ENCODE measurements at places on chromosomes 11 and 22.

- DNase-seq: no peak
These were observed 11.2 kb upstream of the RAB3IL1 start for GRCh38 chr11:61928606-61929005.

GRCh38 chr22:46792061-46792796, 29.8 kb downstream of the TBC1D22A start:
- no peak for DNase-seq

GRCh38 chr11:34975482-34975881, 59.1 kb downstream of the PDHX start:
- no peak for DNase-seq

- no peak for DNase-seq
These were observed 3.1 kb downstream of the ALX4 start for GRCh38 chr11:44306918-44307244.

DNA sequence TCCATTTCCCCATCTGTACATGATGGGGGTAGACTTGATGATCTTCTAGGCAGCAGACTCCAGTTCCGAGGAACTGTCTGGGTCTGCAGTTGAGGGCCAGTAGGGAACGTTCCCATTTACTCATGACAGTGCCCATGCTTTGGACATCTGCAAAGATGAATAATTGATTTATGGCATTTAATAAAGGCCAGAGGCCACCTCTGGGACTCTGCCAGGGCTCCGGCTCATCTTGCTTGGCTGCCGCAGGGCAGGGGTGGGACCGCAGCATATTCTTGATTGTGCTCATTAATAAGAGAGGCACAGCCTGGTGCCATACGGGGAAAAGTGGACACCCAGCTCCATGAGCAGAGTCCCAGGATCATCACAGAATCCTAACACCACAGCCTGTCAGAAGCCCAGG, 28.1 kb upstream of the KLHL35 start:
- DNase-seq: no peak

DNA sequence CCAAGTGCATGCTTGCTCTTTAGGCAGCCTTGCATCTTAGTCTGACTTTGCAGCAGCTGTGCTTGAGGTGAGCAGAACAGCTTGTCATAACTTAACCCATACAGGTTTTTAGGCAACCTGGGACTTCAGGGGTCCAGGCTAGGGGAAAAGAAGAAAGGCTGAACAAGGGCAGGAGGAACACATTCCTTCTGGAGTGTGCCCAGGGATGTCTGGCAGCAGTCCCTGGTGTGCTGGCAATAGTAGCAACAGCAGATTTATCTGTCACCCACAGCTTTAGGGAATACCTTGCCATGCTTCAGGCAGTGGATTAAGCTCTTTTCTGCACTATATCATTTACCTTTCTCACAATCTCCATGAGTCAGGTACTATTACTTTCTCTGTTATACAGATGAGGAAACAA, 513.0 kb downstream of the RAB38 start:
- DNase-seq: no peak

- DNase-seq: no peak
These were observed at the start of gene ABCG4 for GRCh38 chr11:119149018-119149785. ABCG4 (plus strand) TSS chr11:119149052; CDS start chr11:119149966, 914 bp downstream.

- no peak for DNase-seq
These were observed at the start of gene PHLDB1 for GRCh38 chr11:118607401-118608359. PHLDB1 (plus strand) TSS chr11:118607615; CDS start chr11:118613837, 6,222 bp downstream.

- DNase-seq: no peak
These were observed 3.2 kb upstream of the PRR5 start for GRCh38 chr22:44698531-44699421.

DNA sequence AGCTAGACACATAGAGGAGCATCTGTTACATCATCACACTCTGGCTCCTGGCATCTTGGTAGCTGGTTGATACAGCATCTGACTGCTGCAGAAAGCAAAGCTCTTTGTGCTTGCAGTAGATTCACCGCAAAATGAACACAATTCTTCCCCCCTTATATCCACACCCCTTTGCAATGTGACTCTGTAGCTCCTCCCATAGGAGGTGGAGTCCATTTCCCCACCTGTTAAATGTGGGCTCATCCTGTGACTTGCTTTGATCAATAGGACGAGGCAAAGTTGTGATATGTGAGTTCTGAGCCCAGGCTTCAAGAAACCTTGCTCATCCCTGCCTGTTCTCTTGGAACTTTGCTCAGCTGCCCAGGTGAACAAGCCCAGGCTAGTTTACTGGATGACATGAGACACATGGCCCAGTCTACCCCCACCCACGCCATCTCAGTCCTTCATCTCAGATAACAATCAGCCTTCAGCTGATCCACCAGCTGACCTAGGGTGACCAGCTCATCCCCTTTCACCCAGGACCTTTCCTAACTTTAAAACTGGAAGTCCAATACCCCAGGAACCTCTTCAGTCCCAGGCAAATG, 272.2 kb downstream of the TENM4 start:
- no peak for DNase-seq

GRCh38 chr22:38243007-38243765, 29.6 kb downstream of the TMEM184B start:
- no peak for DNase-seq

DNA sequence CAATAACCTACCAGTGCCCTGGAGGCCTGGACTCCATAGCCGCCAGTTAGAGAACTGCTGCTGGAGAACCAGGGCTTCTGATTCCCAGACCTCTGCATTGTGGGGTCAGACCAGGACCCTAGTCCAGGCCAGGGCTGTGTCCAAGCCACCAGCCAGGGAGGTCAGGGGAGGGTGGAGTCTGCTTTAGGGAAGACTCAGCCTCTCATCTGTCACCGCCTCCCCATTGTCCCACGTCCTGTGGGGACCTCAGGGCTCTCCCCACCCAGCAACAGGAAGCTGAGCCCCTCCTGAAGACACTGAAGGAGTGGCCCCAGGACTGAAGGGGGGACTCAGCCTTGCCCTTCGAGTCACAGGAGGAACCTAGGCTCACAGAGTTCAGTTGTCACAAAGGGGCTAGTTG, 41.2 kb downstream of the PDE2A start:
- no peak for DNase-seq

- no peak for DNase-seq
These were observed 25.3 kb downstream of the SIK2 start for GRCh38 chr11:111627591-111627990.

- DNase-seq: no peak
These were observed 261.5 kb downstream of the BRD1 start for GRCh38 chr22:49566141-49566541.

DNA sequence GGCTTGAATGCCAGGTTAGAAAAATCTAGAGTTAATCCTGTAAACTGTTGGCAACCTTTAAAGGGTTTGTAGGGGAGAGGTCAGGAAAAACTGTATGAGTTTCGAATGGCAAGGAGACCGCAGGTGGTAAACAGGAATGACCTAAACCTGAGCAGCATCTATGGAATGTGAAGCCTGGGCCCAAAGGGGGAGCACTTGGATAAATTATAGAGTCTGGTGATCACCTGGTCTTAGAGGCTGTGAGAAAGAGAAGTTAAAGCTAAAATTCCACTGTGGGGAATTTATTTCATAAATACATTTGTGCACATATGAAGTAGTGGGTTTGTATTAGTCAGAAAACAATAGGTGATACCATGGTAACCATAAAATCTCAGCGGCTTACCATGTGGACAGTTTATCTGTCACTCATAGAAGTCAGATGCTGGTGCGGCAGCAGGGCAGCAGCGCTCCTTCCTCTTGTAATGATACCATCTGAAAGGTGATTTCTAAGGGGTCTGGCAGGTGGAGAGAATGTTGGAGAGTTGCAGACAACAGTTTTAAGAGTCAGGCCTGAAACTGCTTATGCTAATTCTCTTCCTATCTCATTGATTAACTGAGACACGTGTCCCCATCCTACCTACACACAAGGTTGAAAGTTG, 1104.4 kb upstream of the CCDC90B start:
- DNase-seq: no peak

- no peak for DNase-seq
These were observed 185.8 kb upstream of the DDI1 start for GRCh38 chr11:103850419-103851165.

DNA sequence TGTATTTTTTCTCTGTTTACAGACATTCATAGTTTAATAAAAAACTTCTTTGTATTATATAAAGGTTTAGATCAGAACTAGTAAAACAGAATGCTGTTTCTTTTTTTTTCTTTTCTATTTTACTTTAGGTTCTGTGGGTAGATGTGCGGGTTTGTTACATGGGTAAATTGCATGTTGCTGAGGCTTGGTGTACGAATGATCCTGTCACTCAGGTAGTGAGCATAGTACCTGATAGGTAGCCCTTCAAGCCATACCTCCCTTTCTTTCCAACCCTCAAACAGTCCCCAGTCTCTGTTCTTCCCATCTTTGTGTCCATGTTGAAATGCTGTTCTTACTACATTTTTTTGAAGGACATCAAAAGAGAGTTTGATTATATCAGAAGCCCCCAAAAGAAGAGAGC, 3.2 kb downstream of the ATM start:
- DNase-seq: no peak

GRCh38 chr11:75872887-75873416, 57.9 kb downstream of the UVRAG start:
- DNase-seq: no peak

DNA sequence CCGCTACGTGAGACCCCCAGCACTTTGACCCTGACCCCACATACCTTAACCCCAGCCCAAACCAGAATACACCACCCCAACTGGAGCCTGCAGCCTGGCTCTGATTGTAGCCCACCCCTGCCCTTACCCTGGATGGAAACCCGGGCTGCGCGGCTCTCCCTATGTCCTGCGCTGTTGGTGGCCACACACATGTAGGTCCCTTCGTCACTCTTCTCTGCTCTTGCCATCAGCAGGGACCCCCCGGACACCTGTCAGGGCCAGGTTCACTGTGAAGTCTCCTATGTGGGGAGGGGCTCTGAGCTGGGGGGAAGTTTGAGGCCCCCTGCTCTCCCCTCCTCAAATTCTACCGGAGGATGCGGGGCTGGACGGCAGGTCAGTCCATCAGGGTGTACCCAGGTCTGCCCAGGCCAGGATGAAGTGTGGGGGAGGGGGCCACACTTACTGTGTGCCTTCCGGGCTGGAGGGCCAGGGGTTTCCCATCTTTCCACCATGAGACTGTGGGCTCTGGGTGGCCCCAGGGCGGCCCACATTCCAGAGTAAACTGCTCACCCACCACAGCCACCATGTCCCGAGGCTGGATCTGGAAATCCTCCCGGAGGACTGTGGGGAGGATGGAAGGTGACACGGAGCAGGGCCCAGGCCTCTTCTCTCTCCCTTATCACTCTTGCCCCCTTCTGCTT, 1.5 kb downstream of the ROBO4 start:
- DNase-seq: no peak

DNA sequence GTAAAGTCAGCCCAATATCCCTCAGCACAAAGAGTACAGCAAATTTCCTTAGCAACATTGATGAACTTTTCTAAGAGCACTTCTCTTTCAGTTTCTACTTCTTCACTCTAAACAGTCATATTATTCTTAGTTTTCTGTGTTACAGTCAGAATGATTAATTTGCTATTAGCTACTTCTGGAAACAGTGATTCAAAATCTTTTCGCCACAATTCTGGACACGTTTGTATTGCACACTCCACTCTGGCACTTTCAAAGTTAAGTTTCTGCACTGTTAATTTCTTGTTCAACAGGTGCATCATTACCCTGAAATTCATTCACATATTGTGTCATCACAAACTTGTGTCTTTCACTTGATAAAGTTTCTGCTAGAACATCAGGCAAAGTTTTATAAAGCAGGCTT, 22.5 kb downstream of the ABTB2 start:
- DNase-seq: no peak

DNA sequence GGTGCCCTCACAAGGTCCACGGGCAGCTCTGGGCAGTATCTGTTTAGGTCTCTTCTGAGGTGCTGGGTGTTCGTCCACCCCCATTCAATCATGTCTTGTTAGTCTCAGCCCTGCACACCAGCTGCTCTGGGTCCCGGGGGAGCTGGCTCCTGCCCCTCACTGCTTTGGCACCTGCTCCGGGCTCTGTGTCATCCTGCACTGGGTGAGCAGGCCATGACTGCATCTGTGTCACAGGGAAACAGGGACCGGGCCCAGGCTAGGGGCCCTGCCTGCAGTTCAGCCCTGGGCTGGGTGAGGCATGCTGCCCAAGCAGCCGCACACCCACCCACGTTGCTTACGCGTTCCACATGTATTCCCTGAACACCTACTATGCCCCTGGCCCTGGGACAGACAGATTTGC, 43.9 kb downstream of the ELFN2 start:
- DNase-seq: no peak

- DNase-seq: no peak
These were observed 33.2 kb upstream of the TCF20 start for GRCh38 chr22:42303396-42304323.

DNA sequence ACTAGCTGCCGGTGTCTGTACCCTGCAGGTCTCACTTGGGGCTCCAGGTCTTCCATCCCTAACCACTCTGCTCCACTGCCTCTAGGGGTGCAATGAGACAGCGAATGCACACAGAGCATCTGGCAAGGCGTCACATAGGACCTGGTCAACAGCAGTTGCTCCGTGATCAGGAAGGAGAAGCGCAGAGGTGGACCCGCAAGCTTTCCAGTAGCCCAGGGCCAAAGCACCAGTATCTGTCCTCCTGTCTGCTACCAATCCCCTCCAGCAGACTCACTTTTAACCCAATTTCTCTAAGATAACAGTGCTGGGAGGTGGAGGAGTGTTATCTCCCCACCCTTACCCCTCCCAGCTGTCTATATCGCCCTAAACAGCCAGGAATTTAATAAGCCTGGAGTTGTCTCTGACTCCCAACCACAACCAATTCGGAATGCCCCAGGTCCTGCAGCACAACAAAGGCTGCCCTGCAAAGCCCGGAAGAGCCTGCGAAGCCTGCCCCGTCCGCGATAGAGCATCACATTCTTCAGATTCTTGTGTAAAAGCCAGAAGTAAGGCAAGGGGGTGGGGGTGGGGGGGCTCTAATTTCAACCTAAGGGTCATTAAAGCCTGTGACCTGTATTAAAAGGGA, 19.3 kb downstream of the MYH9 start:
- no peak for DNase-seq

GRCh38 chr11:119166368-119167076, 2.0 kb upstream of the NLRX1 start:
- no peak for DNase-seq
